ENCODE measurements at places on chromosomes 3 and 15.

DNA sequence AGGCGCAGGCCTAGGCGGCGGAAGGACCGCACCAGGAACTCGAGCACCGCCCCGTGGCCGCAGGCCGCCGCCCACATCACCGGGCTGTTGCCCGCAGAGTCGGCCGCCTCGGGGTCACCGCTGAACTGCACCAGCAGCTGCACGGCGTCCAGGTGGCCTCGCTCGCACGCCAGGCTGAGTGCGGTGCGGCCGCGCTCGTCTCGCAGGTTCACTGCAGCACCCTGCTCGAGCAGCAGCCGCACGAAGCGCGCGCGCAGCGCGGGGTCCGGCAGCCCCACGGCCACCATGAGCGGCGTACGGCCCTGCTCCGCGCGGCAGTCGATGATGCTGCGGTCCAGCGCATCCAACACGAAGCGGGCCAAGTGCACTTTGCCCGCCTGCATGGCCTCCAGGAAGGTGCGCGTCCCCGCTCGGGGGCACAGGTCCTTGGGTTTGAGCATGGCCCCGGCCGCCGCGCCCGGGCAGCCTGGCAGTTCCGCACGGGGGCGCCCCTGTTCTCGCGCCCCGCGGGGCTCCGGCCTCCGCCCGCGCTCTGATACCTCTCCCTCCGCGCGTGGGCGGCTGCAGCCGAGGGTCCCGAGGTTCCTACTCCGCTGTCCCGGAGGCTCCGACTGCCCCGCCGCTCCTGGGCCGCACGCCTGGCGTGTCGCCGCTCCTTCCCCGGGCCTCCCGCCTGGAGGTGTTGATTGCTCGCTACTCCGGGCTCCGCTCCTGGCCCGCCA, 556 bp downstream of the ANKRD63 start:
- no peak for DNase-seq

DNA sequence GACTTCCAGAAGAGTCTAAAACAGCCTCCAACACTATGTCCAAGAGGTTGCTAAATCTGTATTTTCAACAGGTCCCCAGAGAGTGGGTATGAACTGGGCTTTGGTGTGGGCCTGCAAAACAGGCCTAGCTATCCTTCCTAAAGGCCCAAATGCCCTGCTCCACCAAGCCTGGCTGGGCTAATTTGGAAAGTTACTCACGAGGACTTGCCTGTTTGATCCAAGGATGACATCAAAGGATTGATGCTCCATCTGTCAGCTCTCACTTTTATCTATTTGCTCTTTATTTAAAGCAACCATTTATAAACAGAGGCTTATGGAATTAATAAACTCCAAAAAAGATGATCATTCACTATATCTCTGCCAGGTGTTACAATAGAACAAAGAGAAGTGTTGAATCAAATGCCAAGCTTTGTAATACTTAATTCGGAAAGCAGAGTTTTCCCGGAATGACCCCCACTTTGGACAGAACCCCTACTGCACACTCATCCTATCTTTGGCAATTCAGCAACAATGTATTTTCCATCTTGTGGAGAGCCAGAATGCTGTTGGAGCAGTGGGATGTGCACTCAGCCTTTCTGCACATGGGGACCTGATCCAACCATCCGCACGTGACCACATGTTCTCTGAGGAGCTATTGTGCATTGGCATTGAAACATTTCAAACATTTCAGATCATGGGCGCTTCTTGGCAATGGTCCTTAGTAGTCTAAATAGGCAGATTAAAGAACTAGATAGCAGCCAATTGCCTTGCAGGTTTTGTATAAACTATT, 163.3 kb upstream of the THBS1 start:
- peak; percentile 56 for DNase-seq

- DNase-seq: no peak
Measured at GRCh38 chr15:78651007-78651406, 10.0 kb upstream of the CHRNB4 start.

- no peak for DNase-seq
Measured at GRCh38 chr3:157051055-157051454, 108.9 kb downstream of the CCNL1 start.

DNA sequence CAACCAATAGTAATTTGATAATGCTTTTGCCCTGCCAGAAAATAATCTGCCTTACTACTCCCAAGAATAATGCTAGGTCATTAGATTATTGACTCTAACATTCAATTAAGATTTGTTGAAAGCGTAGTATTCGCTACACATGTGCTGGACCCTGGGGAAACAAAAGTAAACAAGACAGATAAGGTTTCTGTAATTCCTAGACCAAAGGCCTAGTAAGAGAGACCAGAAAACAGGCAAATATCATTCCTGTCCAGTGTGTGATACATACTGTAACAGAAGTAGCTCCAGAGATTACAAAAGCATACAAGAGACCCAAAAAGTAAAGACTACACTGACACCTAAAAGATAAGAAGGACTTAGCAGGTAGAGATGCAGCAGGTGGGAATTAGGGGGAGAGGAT, 60.8 kb downstream of the PLOD2 start:
- no peak for DNase-seq

GRCh38 chr3:178699364-178699763, 163.1 kb downstream of the KCNMB2 start:
- no peak for DNase-seq

Data from skin of body (tissue), 3 donors.